ENCODE measurements at places on chromosomes 5 and 9.

GRCh38 chr5:179115307-179115706 lies 55.1 kb downstream of the ZNF354C start:
- no peak for DNase-seq

- DNase-seq = no peak
Observed at GRCh38 chr5:120430572-120430971, 33.5 kb upstream of the PRR16 start.

DNA sequence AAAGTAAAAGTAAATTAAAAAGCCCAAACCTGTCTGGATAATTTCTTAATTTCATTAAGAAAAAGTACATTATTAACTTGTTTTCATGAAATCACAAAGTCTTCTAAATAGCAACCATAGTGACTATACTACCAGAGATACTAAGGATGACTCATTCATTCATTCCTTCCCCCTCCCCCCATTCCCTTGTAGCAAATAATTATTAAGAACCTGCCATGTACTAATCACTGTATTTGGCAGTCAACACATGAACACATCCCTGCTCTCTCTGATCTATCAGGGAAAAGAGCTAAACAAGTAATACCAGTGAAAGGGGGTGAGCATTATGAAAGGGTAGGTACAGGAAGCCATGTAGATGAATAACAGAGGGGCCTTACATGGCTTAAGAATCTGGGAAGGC lies 203.9 kb downstream of the CWC27 start:
- no peak for DNase-seq

- no peak for DNase-seq
Observed at GRCh38 chr9:15139469-15139868, 167.5 kb downstream of the TTC39B start.

DNA sequence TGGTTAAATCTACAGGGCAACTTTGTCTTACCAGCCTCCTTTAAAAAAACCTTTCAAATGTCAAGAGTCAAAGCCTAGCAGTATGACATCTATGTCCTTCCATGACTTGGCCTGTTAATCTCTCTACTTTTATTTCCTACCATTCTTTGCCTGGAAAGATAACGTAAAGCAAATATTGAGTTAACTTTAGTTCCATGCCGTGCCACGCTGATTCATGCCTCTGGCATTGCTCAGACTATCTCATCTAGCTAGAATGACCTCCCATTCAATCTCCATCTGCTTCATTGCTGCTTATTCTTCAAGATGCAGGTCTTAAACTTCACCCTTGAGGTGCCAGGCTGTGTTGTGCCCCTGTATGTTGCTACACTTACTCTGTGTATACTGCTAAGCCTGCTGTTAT lies 729.8 kb downstream of the EFNA5 start:
- no peak for DNase-seq

- no peak for DNase-seq
Observed at GRCh38 chr5:10546186-10546585, 17.7 kb upstream of the ANKRD33B start.

DNA sequence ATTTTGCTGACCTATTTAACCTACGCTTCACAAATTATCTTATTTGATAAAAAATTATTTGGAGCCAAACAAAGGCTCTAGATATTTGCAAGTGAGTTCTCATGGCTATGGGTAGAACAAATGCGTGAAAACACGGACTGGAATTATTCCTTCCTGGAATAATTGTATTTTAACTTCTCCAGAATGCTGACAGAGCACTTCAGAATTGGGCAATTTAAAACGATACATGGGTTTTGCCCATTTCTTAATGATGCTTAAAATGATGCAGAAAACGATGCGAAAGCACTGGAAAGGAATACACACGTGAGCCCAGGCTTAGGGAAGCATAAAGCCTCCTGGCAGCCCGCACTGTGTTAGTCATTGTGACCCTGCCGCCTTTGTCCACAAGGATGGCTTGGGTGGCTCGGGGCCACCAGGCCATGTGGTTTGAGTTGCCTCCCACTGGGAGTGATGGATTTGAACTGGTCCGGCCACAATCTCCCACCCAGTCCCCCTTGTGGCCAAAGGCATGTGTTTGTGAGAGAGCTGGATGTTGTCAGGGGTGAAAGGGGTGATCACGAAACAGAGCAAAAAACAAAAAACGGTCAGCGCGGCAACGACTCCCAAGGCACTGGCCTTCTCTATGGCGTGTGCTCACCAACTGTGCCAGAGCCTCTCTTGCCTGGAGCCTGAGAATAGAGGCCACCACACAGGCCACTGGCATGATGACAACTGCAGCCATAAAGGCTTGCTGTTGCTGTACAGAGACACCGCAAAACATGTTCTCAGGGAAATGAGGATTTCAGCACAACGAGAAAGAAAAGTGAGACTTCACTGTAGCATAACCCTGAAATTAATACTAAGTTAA lies 234.2 kb upstream of the ADAMTS16 start:
- DNase-seq = no peak

DNA sequence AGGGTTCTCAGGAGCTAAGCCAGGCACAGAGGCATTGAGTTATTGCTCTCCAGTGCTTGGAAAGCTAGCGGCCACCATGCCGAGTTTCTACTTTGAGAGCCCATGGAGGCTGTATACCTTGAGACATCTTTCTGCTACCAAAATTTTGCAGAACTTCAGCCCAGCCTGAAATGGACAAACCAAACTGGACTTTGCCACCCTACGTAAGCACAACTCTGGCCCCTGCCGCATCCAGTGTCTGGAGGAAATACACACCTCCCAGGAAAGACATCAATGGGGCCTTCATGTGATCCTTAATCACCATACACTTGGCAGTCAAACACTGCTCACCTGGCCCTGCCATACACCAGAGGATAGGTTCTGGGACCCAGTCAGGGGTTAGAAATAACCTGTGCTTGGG lies 27.8 kb downstream of the GARNL3 start:
- DNase-seq = no peak

GRCh38 chr9:8088477-8088876 lies 288.9 kb upstream of the DMAC1 start:
- DNase-seq = no peak

- no peak for DNase-seq
Observed at GRCh38 chr9:96107436-96107835, 194.5 kb downstream of the HSD17B3 start.

- DNase-seq = no peak
Observed at GRCh38 chr5:167303582-167303981, 987.9 kb upstream of the WWC1 start.

DNA sequence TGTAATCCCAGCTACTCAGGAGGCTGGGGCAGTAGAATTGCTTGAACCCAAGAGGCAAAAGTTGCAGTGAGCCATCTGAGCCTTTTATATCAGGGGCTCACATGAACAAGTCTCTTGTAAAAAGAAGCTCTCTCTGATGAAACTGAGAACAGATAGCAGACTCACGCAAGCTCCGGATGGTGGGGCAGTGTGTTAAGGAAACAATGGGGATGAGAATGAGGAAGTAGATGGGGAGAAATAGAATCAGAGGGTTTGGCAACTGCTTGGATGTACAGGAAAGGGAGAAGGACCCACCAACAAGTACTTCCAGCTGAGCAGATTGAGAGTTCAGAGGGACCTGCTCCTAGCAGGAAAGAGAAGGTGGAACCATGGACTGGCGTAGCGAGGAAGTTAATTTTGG lies 18.6 kb downstream of the TMEM252 start:
- DNase-seq = no peak

GRCh38 chr9:5002811-5003210 lies 17.7 kb downstream of the JAK2 start:
- DNase-seq = no peak

DNA sequence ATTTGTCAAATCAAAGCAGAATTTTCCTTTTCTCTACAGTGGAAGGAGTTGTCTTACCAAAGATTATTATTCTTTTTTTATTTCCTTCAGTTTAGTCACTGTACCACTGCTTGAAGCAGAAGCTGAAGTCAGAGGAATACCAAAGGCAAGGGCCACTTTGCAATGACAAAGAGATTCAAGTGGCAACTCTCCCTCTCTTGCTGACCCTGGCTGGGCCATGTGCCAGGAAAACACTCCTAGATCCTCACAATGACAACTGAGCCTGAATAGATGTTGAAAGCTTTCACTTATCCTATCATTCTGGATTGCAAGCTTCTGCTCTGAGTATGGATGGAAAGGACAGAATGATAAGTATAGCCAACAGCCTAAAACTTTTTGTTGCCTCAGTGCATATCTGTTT lies 618.3 kb downstream of the NR2F1-AS1 start:
- DNase-seq = no peak

DNA sequence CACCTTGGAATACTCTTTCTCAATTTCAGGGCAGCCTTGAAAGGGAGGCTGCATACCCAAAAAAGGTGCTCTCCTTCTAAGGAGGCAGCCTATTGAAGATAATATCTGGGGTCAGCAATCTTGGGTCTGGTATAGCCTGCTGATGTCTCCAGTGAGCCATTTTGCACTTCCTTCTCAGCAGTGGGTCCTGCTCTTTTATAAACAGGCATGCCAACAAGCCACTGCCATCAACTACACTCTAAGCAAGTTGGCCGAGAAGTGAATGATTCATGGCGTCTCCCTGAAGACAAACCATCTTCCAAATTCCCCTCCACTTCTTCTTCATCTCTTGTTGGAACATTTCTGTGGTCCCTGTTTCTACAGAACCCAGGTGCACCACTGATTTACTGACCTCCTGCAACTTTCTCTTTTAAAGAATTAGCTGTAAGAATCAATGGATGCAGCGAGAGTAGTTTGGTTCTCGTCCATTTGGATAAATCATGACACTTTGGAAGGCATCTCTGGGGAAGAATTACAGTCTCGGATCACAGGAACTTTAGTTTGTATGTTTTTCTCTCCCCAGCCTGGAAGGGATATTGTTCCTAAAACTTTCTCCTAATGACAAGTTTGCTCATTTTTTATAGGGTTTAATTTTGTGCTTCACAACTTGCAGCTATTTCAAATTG lies 108.3 kb downstream of the INSYN2B start:
- DNase-seq = no peak

DNA sequence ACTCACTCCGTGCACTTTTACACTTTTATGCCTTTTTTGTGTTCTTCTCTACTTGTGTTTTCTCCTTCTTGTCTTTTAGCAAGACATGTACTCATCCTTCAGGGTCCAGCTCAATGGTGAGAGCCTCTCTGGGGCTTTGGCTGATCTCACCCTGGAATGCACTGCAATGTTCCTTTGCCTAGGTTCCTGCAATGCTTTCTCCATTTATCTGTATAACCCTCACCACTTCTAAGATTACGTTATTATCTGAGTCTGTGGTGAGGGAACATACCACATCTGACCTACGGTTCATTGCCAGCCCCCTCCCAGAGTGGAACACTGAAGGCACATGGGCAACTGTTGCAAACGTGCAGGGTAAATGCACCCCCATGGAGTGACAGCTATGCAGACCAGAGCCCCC lies 47.3 kb downstream of the KCNIP1 start:
- no peak for DNase-seq

DNA sequence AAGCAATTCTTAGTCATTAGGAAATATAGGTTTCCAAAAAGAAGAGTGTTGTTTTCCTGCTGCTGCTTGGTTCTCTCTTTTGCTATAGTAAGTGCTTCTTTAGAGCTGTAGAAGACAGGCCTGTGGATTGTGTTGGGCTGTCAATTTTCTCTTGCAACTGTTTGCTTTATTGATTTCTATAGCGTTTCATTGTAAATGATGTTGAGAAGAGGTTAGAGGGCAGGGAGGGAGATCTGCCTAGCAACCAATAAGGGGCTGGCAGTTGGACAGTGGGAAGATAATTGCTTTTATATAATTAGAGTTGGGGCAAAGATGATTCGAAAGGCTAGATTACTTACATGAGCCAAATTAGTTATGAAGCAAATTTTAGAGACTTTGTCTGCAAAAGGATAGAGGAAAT lies 11.1 kb downstream of the UNC13B start:
- DNase-seq = no peak

- DNase-seq = no peak
Observed at GRCh38 chr5:61162832-61163567, 732 bp upstream of the SMIM15 start.

- no peak for DNase-seq
Observed at GRCh38 chr5:160960592-160960991, 108.6 kb upstream of the ATP10B start.

- DNase-seq = no peak
Observed at GRCh38 chr5:1467341-1468246, 22.4 kb upstream of the SLC6A3 start.

DNA sequence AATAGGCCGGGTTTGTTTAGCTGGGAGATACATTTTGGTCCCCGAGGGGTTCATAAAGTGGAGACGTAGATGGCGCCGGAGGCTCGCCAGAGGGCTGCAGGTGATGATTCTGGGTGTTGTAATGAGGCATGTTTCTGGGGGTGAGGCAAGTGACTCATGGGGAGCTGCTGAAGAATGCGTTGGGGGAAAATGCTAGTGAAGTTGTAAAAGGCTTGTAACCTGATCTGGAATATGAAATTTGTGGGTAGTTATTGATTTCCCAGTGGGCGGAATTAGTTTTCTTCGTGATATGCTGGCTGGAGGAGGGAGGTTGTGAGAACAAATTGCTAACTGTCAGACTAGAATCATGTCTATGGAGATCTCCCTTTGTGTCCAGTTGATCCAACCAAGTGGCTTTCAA lies 158.3 kb downstream of the DOCK2 start:
- no peak for DNase-seq

GRCh38 chr5:140344683-140345423 lies 1.6 kb downstream of the HBEGF start:
- DNase-seq = no peak

- DNase-seq = no peak
Observed at GRCh38 chr5:150400316-150401075, 12.2 kb downstream of the CD74 start.

DNA sequence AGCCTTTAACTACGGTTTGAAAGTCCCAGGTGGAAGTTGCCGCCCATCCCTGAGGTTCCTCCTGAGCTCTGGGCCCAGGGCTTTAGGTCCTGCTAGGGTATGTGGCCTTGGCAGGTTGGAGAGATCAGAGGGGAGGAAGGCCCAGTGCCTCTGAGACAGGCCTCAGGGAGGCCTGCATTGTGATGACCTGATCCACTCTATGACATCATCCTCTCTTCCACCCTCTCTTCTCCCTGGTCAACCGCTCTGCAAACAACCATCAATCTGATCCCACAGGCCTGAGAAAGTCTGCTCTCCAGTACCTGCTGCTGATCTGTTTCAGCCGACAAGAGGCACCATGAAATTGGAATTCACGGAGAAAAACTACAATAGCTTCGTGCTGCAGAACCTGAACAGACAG lies at the start of gene CCIN:
Gene CCIN, plus strand, starts transcription at position 223 of the 400 bp plus-strand sequence. Its CDS starts 115 bp downstream, at position 338.
- no peak for DNase-seq

- no peak for DNase-seq
Observed at GRCh38 chr9:1875921-1876448, 139.2 kb upstream of the SMARCA2 start.

- no peak for DNase-seq
Observed at GRCh38 chr9:121945849-121946248, 147.3 kb downstream of the TTLL11 start.

GRCh38 chr5:125197321-125197720 lies 450.9 kb upstream of the ZNF608 start:
- DNase-seq = no peak

DNA sequence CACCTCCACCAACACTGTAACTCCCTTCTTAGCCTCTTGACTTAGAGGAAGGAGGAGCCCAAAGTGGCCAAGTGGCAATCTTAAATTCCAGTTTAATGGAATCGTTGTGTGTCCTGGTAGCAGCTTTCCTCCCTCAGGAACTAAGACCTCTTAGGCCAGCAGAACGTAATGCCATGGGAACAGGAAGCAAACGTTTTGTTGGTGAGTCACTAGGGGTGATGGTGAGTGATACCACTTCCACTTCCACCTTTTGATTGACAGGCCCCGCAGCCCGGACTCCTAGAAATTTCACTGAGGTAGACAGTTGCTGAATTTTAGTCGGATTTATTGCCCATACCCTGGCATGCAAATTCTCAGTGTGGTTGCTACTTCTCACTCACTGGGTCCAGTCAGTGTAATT lies 94.2 kb upstream of the FBN2 start:
- no peak for DNase-seq

- DNase-seq = no peak
Observed at GRCh38 chr5:131609774-131610173, 25.3 kb downstream of the RAPGEF6 start.
